AML-193 (cell line): ENCODE measurements at places on chromosomes 2 and 18.

GRCh38 chr2:26462100-26462499, 15.8 kb downstream of the OTOF start:
- no peak for DNase-seq

- DNase-seq = no peak
Observed at GRCh38 chr18:32405588-32405987, 65.1 kb downstream of the GAREM1 start.

DNA sequence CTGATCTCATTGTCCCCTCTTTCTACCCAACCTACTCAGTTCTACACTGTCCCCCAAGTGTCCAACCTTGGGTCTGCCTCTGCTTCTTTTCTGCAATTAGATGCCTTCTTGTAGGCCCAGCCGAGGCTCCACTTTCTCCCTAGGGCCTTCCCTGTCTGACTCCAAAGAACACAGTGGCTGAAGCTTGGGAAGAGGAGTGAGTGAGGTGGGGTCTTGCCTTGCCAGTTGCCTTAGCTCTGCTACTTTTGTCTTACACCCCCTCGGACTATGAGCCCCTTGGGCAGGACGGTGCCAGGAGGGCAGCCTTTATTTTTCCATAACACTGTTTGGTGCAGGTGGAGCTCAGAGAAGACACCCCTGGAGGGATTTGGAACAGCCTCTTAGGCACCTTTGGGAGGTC, 345.1 kb downstream of the CYP26B1 start:
- DNase-seq = no peak

DNA sequence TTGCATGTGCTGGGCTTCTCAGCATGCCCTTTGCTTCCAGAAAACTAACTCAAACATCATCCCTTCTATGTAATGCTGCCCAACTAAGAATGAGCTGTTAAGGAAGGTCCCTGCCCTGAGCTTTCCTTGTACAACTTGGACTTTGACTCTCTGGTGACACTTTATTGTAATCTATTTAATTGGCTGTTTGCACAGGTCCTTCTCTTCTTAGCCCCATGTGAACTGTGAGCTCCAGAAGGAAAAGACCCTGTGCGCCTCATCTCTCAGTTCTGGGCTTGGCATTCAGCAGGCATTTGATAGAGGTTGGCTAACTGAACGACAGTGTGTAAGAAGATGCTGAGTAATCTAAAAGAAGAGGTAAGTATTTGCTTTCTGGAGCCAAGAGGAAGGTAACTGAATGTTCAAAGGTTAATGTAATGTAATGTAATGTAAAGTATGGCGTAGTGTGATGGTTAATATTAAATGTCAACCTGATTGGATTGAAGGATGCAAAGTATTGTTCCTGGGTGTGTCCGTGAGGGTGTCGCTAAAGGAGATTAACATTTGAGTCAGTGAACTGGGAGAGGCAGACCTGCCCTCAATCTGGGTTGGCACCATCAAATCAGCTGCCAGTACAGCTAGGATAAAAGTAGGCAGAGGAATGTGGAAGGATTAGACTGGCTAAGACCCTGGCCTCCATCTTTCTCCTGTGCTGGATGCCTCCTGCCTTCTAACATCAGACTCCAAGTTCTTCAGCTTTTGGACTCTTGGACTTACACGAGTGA, 60.8 kb upstream of the CCDC195 start:
- no peak for DNase-seq

GRCh38 chr2:20108655-20109396, 57.4 kb upstream of the LAPTM4A start:
- DNase-seq = no peak

DNA sequence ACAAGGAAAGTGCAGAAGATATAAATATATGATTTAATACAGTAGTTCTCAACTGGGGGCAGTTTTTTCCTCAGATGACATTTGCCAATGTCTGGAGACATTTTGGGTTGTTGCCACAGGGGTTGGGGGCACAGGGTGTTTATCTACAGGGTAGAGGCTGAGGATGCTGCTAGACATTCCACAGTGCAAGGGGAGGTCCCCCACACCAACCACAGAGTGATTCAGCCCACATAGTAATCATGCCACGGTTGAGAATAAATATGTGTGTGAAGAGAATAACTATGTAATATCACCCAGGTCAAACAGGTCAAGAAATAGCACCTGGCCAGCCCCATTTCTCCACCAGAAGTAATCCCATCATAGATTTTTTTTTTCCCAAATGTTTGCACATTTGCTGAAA, 17.9 kb downstream of the DYSF start:
- no peak for DNase-seq

DNA sequence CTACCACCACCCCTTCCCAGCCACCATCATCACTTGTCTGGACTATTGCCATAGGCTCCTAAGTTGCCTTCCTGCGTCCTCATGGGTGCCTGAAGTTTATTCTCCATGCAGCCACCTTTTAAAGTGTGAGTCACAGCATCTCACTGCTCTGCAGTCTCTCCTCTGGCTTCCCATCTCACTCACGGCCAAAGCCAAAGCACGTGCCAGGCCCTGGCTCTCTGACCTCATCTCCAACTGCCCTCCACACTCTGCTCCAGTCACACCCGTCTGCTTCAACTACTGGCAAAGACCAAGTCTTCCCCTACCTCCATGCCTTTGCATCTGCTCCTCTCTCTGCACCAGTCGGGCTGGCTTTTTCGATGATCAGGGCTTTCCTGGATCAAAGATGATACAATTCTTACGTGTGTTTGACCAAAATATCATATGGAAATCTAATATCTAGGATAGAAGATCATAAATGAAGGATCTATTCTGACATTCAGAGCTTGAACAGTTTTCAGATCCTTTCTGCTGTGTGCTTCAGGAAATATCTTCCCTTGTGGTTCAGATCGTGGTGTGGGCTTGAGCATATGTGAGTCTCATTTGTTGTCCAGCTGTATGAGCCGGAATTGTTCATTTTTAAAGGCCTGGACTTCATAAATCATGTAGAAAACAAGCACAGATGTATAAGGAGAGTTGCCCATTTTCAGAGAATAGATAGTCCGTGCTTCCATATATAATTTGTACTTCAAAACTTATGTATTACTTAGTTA, 175.6 kb downstream of the PRKCE start:
- no peak for DNase-seq

- no peak for DNase-seq
Observed at GRCh38 chr2:98924038-98924830, 11.8 kb downstream of the CRACDL start.

DNA sequence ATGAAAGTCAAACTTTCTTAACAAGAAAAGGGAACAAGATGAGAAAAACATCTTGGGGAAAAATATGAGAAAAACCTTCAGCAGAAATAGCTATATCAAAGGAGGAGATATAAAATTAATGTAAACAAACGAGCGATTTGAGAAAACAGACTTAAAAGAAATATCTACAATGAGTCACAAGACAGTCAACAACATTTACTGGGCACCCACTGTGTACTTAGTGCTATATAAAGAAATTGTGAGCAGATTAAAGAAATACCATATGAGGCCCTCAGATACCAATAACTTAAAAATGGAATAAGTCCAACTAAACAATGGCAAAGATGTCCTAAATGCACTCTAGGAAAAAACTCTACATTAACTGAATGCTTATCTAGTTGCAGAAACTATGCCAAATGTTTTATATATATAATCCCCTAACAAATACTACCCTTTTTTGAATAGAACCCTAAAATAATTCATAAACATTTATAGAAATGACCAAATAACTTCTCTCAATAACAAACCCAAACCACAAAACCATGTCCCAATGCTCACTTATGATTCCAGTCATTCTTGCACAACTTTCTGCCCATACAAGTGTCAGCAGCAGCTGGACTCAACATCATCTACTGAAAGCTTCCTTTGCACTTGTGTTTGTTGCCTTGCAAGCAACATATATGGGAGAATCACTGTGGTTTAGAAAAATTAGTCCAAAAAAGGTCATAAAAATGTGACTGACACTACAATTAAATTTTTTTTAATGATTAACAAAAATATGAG, 83.5 kb downstream of the COBLL1 start:
- DNase-seq = peak; percentile 88

- no peak for DNase-seq
Observed at GRCh38 chr2:213220967-213221603, 63.2 kb upstream of the SPAG16 start.

GRCh38 chr18:46768166-46768921, 11.5 kb upstream of the ST8SIA5 start:
- no peak for DNase-seq
